Endothelial cell (in vitro differentiated cells): ENCODE measurements at places on chromosomes 12 and 14. TPM values are rescaled to one million over a fixed set of nuclear protein-coding genes. Genes with fewer than 3 reads are reported as not detected.

The LPAR5 gene
- total RNA-seq: 2.7 TPM

The FGF23 gene
- total RNA-seq: not detected

The CCDC38 gene
- total RNA-seq: not detected

The RIMKLB gene
- 101 TPM for total RNA-seq

DNA sequence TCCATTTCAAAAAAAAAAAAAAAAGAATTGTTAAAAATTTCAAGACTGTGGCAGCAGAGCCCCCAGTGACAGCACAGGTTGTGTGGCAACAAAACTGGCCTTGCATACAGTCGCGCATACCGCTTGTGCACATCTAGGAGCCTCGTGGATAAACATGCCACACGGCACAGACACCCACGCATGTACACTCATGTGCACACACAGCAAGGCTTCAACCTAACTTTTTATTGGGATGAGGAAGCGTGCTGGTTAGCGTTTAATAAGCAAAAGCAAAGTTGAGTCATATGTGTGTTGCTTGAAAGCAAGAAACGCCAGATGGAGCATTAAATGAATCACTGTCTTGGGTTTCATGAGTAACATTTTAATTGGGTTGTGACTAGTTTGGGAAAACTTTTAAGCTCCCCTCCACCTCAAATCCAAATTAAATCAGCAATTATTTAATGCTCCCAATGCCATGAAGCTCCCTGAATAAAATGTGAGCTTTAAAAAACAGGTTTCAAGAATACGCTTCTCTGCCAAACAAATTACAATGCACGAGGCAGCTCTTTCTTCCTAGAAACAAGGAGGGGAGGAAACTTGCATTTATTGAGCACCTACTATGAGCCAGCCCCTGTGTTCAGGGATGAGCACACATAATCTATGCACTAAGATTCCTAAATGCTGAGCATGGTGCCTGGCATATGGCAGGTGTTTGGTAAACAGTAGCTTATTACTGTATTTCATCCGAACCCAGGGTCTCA, 35.7 kb upstream of the EML1 start:
- no peak for DNase-seq
- peaks cover 25% of the 10 kb centered on the region for H3K4me1 ChIP-seq
- H3K4me3 ChIP-seq: no peak overlapping the region
- no peak overlapping the region for H3K27ac ChIP-seq
- no peaks in the 10 kb centered on the region for H3K36me3 ChIP-seq
- H3K27me3 ChIP-seq: peaks cover 5% of the 10 kb centered on the region

GRCh38 chr12:113347892-113348291, 10.5 kb upstream of the PLBD2 start:
- peaks cover 6% of the 10 kb centered on the region for H3K27me3 ChIP-seq
- DNase-seq: no peak
- H3K4me3 ChIP-seq: no peak overlapping the region
- no peak overlapping the region for H3K27ac ChIP-seq
- H3K4me1 ChIP-seq: no peaks in the 10 kb centered on the region
- no peaks in the 10 kb centered on the region for H3K36me3 ChIP-seq

- no peak for DNase-seq
- no peaks in the 10 kb centered on the region for H3K36me3 ChIP-seq
- no peak overlapping the region for H3K4me3 ChIP-seq
- peaks cover 9% of the 10 kb centered on the region for H3K4me1 ChIP-seq
- no peak overlapping the region for H3K27ac ChIP-seq
- H3K27me3 ChIP-seq: peaks cover 1% of the 10 kb centered on the region
Observed at GRCh38 chr12:38998887-38999482, 93.6 kb upstream of the CPNE8 start.

DNA sequence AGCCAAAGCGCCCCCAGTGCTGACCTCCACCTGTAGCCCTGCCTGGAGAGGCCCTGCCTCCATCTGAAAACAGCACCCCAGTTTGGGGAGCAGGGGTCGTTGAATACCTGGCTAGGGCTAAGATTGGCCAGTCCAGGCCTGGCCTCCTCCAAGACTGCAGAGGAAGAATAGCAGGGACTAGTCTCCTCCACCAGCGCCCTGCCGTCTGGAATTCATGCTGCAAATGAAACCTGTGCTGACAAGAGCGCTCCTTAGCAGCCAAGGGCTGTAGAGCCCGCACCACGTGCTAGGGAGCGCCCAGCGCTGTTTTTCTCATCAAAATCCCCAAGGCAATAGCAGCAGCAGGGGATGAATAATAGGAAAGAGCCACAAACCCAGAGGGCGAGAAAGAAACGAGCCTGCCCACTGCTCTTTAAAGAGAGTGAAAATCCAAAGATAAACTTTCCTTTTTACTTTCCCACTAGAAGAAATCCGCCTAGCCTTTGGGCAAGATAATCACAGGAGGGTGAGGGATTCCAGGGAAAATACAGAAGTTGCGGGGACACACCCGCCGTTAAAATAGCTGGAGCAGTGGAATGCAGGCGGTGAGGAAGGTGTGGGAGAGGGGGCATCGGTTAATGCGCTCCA, 3.3 kb downstream of the COL2A1 start:
- H3K27me3 ChIP-seq: peaks cover 47% of the 10 kb centered on the region
- no peaks in the 10 kb centered on the region for H3K36me3 ChIP-seq
- H3K4me3 ChIP-seq: peak overlapping the region; percentile 87
- no peak for DNase-seq

DNA sequence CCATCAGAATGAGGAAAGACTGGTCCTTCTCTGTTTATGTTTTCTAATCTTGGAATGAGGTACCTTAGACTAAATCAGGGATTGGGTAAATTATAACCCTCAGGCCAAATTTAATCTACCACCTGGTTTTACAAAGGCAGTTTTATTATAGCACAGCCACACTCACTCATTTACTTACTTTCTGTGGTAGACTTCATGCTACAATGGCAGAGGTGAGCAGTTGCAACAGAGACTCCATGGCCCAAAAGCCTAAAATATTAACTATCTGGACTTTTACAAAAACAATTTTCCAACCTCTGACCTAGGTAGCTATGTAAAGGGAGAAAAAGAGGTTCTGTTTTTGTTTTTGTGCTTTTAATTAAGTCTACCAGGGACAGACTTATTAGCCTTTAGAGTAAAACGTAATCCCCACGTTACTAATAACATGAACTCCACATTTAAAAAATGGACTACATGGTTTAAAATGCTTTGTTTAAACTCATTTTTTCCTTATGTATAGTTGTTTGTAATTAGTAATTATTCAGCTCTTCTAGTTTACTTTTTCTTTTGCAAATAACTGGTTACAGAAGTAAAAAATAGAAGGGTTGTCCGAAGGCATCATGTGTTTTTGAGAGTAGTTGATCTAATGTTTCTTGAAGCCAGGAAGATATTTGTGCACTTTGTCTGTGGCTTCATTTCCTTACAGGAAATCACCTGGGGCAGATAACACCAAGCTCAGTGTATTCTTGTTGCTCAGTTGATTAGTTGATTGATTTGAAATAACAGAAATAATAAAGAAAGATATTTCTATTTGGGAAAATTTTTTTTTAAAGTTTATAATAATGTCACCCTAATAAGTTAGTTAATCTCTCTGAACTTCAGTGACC, 57.6 kb upstream of the ATP2B1 start:
- no peaks in the 10 kb centered on the region for H3K27me3 ChIP-seq
- no peak overlapping the region for H3K27ac ChIP-seq
- H3K4me3 ChIP-seq: no peak overlapping the region
- H3K4me1 ChIP-seq: peaks cover 3% of the 10 kb centered on the region

- H3K4me1 ChIP-seq: no peaks in the 10 kb centered on the region
- peaks cover 3% of the 10 kb centered on the region for H3K27me3 ChIP-seq
- DNase-seq: no peak
- no peak overlapping the region for H3K4me3 ChIP-seq
Observed at GRCh38 chr12:75868501-75868900, 163.1 kb downstream of the PHLDA1 start.

DNA sequence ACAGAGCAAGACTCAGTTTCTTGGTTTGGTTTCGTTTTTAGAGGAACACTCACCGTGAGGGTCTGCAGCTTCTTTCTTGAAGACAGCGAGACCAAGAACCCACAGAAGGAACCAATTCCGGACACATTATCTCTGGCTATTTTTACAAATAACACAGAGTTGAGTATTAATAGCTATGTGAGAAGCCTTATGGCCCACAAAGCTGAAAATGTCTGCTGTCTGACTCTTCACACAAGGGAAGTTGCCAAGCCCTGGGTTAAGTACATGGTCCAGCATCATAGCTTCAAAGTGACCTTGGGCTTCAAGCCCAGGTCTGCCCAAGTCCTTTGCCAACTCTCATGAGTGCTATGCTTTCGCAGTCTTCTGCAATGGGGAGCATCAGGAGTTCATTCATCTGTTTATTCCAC, 2.6 kb upstream of the LGMN start:
- peaks cover 3% of the 10 kb centered on the region for H3K36me3 ChIP-seq
- H3K4me3 ChIP-seq: no peak overlapping the region
- H3K4me1 ChIP-seq: peaks cover 34% of the 10 kb centered on the region
- no peak for DNase-seq

DNA sequence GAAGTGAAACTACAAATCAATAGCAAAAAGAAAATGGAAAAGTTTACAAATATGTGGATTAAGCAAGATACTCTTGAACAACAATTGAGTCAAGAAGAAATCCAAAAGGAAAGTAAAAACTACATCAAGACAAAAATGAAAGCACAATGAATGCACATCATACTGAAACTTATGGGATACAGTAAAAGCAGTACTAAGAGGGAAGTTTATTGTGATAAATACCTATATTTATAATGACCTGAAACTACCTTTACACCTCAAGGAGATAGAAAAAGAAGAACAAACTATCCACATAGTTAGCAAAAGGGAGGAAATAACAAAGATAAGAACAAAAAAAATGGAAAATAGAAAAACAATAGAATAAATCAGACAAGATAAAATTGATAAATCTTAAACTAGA, 375.0 kb downstream of the TRHDE start:
- H3K27me3 ChIP-seq: no peaks in the 10 kb centered on the region
- H3K27ac ChIP-seq: no peak overlapping the region
- no peaks in the 10 kb centered on the region for H3K4me1 ChIP-seq

DNA sequence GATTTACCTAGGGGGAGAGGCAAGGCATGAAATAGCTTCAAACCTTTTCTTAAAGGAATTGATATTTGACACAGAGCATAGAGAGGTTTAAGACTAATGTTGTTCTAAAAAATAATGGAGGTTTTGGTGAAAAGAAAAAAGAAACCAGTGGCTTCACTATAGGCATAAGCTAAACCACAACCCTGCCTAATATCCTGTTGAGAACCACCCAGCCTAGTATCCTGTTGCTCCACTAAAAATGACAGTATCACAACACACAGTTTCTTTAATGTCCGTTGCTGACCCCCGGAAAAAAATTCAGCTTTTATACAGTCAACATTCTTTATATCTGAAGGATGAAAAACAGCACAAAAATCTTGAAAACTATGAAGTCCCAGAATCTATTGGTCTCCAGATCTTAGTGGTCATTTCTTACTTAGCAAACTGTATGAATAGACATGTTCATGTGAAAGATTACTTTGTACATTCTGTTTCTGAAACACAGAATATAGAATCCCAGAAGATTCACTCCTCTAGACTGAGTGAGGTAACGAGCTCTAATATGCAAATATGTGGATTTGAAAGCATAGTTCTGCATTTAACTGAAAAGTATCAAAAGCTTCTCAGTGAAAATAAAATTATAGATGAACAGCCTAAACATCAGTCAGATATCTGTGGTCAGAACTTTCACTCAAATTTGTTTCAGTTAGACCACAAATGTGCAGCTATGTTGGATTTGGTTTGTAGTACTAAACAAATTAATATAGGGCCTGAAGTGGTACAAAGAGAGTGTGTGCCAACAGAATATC, 40.5 kb downstream of the GALC start:
- no peak for DNase-seq
- no peaks in the 10 kb centered on the region for H3K27me3 ChIP-seq
- peaks cover 9% of the 10 kb centered on the region for H3K4me1 ChIP-seq
- H3K36me3 ChIP-seq: no peaks in the 10 kb centered on the region

DNA sequence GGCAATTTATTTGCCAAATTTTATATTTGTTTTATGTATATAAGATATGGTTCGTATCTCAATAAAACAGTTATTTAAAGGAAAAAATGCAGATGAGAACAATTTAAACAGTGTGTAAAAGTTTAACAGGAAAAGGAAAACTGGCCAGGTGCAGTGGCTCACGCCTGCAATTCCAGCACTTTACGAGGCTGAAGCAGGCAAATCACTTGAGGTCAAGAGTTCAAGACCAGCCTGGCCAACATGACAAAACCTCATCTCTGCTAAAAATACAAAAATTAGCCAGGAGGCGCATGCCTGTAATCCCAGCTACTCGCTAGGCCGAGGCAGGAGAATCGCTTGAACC, 22.3 kb downstream of the G2E3 start:
- peaks cover 2% of the 10 kb centered on the region for H3K27me3 ChIP-seq
- no peak overlapping the region for H3K4me3 ChIP-seq
- no peak for DNase-seq
- peaks cover 4% of the 10 kb centered on the region for H3K4me1 ChIP-seq

GRCh38 chr14:105927096-105928060, 401.0 kb downstream of the TMEM121 start:
- peak overlapping the region; percentile 77 for H3K4me3 ChIP-seq
- peaks cover 16% of the 10 kb centered on the region for H3K36me3 ChIP-seq
- H3K27ac ChIP-seq: no peak overlapping the region
- H3K4me1 ChIP-seq: no peaks in the 10 kb centered on the region

DNA sequence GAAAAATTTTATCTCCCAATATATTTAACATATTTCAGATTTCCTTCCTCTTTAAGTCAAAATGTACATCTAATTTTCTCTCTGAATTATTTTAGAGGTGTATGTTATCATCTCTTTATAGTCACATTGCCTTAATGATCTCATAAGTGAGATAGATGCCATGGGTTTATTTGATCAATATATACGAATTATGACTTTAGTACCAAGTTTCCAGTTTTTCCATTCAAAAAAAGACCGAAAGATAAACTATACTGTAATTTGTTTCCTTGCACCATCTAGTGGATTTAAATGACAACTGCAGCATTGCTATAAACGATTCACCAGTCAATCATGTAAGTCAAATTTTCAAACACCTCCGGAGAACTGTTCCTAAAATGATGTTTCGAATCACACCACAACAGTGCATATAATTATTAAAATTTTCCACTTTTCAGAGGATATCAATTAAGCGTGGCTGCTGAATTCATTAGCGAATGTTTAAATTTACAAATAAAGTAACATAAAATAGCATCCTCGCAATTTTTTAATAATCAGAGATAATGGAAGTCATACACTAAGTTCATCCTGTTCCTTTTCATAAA, 419 bp upstream of the ATXN7L3B start:
- peaks cover 27% of the 10 kb centered on the region for H3K36me3 ChIP-seq
- peak overlapping the region; percentile 98 for H3K4me3 ChIP-seq
- peak overlapping the region; percentile 100 for H3K27ac ChIP-seq
- H3K4me1 ChIP-seq: peaks cover 41% of the 10 kb centered on the region
- no peak for DNase-seq
- peaks cover 18% of the 10 kb centered on the region for H3K27me3 ChIP-seq

DNA sequence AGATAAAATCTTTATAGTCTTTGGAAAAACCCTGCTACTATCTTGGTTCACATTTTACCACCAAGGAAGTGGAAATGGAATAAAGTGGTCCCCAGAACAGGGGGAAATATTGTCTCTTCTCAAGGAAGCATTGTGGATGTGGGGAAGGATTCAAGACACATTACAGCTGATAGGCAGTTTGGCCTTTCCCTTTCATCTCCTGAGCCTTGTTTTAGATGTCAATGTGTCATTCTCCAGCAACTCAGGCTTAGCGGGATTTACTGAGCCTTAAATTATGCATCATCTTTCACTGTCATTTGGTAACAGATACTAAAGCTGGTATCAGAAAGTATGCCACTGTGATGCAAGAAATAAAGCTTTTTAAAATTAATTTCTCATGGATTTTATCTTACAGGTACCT, 136.2 kb downstream of the STXBP6 start:
- H3K27me3 ChIP-seq: peaks cover 2% of the 10 kb centered on the region
- DNase-seq: no peak
